D341Med (cell line): ENCODE measurements at places on chromosomes 11 and 22.

DNA sequence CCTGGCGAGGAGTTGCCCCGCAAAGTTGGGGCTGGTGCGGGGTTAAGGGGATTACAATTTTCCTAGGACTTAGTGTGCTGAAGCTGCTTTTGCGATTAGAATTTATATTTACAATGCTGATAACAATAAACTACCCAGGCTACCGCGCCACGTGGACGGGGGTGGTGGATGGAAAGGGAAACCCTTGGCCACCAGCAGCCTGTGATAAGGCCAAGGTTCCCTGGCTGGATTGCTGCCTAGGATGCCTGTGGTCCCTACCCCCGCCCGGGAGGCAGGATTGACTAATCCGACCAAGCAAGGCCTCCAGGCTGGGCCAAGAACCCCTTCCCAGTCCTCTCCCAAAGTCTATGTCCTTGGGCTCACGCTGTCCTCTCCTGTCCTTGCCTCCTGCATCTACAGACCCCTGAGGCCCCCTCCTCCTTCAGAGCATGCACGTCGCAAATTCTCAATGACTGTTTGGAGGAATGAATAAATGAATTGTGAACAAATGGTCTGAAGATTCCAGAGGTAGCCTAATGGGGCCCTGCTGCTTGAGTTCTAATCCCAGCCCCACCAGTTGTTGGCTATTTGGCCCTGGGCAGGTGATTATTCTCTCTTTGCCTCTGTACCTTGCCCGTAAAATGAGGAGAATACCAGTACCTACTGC is 7.6 kb upstream of the CHKA start:
- DNase-seq: no peak

DNA sequence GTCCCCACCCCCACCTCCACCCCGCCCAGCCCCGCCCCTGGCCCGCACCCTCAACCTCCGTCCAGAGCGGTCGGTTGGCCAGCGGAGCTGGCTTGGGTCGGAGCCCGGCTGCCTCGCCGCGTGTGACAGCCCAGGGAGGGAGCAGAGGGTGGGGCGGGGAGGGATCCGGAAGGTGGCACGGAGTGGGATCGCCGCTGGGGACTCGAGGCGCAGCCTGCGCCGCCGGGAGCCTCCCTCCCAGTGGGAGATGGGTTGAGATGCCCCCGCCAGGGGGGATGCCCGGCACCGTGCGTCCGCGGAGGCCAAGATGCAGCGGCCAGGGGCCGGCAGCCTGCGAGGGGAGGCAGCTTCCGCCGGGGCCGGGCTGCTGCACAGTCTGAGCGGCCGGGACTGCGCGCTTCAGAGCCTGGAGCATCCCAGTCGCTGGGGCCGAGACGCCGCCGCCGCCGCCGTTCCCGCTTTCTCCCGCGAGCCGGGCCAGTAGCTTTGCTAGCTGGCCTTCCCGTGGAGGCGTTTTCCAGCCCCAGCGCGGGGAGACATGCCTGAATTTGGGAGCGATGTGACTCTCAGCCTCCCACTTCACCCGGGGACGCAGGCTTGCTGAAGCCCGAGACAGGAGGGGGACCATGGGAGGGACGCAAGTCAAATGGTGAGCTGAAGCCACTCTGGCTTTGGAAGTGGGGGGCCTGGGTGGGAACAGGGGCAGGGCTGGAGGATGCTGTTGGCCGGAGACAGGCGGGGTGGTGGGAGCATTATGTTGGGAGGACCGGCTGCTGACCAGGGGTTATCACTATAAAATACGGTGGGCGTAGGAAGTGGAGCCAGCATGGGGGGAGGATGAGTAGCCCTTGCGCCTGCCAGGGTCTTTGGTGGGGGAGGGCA is 40.2 kb downstream of the DIXDC1 start:
- DNase-seq: peak; percentile 38

DNA sequence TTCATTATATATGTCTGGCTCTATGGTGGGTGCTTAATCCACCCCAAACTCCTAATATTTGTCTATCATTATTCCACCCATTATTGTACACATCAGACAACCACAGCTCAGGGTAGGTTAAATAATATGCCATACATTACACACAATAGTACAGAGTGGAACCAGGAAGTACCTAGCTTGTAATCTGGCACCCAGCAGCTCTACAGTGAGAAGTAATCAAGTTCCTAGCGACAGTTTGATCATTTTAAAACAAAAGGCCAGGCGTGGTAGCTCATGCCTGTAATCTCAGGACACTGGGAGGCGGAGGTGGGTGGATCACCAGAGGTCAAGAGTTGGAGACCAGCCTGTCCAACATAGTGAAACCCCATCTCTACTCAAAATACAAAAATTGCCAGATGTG is 141.0 kb downstream of the LARGE1 start:
- DNase-seq: no peak

- DNase-seq: no peak
Observed at GRCh38 chr11:82234256-82234655, 499.4 kb downstream of the FAM181B start.

DNA sequence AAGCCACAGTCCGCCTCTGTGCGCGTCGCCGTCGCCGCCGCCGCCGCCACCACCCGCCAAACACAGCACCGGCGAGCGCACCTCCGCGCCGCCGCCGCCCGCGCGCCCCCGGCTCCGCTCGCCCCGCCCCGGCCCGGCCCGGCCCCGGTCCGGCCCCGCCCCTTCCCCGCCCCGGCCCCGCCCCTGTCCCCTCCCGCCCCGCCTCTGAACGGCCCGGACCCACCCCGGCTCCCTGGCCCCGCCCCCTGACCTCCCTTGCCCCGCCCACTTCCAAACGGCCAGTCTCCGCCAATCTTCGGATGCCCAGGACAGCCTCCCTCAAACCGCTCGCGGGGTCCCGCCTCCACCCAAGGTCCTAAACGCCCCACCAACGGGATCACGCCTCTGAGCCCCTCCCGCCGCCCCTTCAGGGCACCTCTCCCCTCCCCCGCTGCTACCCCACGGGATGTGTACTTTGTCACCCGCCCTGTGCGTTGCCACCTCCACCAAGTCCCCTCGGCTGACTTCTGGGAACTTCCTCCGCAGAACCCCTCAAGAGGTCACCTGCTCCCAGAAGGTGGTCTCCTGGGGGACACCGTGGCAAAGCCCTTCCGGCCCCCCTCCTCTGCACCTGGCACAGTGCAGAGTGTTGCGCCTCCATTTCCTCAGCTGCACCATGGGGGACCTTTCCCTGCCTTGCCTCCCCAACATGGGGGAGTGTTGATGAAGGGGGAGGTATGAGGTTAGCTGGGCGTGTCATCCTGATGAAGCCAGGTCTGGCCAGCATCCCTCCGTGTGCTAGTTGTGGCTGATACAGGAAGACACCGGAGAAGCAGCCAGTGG is at the start of gene KIAA0930:
TSS of gene KIAA0930 (minus strand) at position 85 of the 822 bp plus-strand sequence. CDS start 191 bp downstream, outside the sequence.
- peak; percentile 99 for DNase-seq

DNA sequence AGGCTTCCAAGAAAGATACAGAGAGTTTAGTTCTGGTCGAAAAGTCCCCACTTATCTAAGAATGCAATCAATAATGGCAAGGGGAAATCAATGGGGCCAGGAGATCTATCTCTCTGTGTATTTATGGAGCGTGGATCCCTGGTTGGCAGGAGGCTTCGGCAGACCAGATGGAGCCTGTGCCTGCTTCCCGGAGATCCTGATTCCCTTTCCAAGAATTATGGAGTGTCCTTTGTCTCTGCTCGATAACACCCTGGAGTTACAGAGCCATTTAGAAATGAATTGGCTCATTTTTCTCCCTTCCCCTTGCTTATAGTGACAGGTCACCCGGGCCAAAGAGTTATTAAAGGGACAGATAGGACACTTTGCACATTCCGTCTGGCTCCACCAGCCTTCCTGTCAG is 92.4 kb downstream of the ISX start:
- DNase-seq: no peak

DNA sequence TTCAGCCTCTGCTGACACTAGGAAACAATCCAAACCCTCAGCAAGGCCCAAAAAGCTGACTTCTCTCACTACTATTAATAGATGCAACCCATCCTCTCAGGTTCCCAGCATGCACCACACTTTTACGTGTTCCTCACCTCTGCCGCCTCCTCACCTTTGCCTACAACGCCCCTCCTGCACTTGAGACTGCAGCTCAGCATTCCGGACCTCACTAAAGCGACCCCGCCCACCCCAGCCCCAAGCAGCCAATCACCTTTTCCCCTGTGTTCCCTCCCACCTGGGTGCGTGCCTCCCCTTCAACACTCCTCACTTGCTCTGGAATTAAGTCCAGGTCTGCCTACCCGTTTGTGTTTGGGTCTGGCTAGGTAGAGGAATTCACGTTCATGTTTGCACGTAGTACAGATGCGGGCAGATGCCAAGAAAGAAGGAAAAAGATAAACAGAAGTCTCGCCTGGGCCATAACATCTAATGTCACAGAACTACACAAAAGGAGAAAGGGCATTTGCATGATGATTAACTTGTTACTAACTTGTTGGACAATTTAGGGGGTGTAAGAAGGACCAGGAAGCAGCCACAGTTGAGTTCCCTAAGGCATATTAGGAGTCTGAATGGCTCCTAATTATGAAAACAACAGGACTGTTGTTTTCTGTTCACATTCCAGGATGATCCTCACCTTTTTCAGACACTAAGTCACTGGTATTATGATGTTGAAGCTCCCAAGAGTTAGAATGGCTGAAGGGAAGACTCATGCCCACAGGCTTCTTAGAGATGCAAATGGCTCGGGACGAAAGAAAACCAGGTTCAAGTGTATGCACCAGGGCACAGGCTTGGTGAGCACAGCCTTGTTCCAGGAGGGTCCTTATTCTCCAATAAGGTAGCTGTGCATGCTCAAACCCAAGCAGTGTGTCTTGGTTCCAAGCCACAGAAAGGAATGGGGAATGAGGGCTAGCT is 102.2 kb downstream of the MICAL3 start:
- no peak for DNase-seq

DNA sequence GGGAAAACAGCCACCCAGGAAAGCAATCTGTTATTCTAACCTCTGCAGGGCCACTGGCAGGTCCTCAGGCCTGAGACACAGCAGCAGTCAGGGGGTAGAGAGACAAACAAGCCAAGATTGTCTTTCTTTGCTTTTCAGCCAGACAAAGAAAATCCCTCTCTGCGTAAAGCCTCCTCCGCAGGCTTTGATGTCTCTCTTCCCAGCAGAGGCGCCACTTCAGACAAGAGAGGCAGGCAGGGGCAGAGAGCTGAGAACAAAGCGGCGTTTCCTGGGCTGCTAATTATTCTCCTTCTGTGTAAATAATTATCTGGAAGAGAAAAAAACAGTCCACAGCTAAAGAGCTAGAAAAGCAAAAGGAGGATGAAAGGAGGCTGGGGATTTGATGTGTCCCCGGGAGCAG is 102.7 kb upstream of the SEZ6L start:
- peak; percentile 54 for DNase-seq

- no peak for DNase-seq
Observed at GRCh38 chr11:57547854-57548377, 10.5 kb downstream of the SMTNL1 start.

DNA sequence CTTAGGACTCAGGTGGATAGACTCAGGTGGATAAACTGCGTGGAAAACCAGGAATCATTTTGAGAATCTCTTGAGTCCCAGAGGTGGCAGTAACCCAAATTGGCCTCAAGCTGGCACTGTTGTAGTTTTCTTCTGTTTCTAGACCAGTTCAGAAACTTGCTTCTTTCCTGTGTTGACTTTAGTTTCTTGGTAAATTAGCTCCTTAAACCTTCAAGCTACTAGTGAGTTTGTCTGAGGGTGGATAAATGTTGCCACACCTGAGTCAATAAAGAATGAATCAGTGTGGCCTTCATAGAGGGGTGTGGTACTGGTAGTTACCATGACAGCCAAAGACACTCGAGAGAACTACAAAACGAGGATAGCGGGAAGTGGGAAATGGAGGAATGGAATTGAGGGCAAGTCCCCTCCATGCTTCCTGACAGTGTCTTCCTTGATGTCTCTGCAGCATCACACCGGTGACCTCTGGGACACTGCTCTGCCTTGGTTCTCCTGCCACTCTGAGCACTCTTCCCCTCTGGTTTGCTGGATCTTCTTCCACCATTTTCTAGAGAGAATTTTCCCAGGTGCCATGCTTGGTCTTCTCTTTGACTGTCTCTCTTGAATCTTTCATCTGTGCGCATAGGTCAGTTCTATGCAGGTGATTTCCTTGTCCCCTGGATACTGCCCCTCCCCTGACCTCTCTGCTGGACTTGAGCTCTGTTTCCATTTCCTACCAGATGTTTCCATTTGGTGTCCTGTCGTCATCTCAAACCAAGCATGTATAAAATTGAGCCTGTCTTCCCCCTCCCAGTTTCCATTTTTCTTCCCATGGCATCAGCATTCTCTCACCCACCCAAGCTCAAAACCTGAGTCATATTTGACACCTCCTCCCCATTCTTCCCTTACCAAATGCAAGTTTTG is 7.2 kb downstream of the POLD4 start:
- DNase-seq: no peak

DNA sequence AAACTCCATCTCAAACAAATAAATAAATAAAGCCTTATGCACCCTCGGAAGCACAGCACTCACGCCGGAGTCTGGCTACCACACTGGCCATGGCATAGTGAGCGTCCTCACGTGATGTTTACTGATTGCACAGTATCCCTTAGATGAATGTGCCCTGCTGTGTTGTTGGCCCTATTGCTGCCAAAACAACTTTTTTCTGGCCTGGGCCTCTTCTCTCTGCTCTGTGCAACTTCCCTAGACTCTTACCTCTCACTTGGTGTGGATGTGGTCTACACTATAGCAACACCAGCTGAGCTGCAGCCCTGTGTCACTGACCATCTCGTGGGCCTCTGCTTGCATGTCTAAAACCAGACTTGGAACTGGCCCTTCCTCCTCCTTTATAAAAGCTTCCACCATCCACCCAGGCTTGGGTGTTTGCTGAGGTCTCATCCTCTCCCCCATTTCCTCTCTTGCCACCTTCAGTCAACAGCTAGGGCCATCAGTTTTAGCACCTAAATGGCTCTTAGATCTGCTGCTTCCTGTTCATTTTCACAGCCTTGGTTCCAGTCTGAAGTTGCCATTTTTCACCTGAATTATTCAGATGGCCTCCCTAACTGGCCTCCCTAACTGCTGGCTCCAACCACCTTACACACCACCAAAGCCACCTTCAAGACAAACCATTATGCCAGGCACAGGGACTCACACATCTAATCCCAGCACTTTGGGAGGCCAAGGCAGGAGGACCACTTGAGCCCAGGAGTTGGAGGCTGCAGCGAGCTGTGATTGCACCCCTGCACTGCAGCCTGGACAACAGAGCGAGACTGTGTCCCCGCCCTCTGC is 9.2 kb downstream of the ZNF74 start:
- DNase-seq: no peak

- DNase-seq: no peak
Observed at GRCh38 chr11:82959987-82960778, 58.6 kb downstream of the DDIAS start.

DNA sequence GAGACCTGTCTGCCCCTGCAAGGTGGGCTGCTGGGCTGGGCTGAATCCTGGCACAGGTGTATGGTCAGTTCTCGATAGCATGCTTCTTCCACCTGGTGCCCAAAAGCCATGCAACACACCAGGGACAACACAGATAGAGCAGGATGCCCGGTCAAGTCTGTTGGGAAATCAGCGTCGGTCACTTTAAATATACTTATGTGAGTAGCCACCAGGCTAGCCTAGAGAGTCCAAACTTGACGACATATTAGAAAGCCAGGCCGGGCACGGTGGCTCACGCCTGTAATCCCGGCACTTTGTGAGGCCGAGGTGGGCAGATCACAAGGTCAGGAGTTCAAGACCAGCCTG is 8.9 kb downstream of the C1QTNF6 start:
- DNase-seq: no peak

- no peak for DNase-seq
Observed at GRCh38 chr11:17572791-17573460, 25.9 kb downstream of the OTOG start.

GRCh38 chr11:120105576-120105975 is 32.3 kb downstream of the TRIM29 start:
- DNase-seq: peak; percentile 80
